GM03348 (cell line): ENCODE measurements at places on chromosomes 13 and 19.

- DNase-seq, result no peak
Measured at GRCh38 chr13:49540552-49540951, 44.8 kb downstream of the PHF11 start.

DNA sequence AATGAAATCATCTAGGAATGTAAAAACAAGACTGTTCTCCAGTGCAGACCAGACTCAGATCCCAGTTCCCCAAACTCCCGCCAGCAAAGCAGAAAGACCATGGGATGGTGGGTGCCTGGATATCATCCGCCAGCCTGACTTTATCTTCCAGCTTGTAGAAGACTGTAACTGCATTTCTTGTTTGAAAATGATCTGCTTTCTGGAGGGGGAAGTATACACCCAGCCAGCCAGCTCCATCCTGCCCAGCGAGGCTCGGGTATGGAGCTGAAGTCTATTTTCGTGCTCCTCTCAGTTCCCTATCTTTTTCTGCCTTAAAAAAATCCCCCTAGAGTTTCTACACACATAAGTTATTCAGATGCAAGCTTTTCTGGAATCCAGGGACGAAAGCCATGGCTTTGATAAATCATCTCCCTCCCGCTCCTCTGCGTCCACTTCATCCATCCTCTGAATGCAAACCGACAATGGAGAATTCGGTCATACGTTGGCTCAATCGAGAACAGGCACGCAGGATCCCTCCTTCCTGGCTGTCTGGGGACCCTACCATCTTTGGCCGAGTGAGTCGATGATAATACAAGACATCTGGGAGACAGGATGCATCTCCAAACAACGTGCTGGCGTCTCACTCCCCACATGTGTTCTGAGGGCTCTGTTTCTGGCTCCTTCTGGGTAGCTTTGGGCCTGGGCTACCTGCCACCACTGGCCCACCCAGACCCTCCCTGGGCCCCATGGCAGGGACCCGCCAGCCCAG, 31.2 kb downstream of the CEBPG start:
- DNase-seq, result no peak

DNA sequence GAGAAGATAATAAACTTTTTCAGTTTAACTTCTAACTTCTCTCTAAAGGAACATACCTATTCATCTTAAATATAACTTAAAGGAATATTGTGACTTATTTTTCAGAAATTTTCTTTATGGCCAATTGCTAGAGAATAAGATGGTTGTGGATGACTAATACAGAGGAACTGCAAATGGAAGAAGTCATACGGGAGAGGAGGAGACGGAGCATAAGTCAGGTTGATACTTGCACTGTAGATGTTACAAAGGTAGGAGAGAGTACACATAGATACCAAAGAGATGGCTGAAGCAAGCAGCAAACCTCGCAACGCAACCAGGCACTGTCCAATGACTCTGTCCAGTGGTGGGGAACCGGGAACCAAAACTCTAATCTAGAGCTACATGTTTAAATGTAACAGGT, 963.4 kb downstream of the PCDH9 start:
- no peak for DNase-seq

GRCh38 chr19:35031072-35031881, 1.0 kb downstream of the SCN1B start:
- DNase-seq, result peak; percentile 76

- peak; percentile 66 for DNase-seq
Measured at GRCh38 chr19:49677231-49677900, at the start of gene PRMT1. PRMT1 (plus strand) TSS chr19:49677271; CDS start chr19:49677281, 10 bp downstream.

DNA sequence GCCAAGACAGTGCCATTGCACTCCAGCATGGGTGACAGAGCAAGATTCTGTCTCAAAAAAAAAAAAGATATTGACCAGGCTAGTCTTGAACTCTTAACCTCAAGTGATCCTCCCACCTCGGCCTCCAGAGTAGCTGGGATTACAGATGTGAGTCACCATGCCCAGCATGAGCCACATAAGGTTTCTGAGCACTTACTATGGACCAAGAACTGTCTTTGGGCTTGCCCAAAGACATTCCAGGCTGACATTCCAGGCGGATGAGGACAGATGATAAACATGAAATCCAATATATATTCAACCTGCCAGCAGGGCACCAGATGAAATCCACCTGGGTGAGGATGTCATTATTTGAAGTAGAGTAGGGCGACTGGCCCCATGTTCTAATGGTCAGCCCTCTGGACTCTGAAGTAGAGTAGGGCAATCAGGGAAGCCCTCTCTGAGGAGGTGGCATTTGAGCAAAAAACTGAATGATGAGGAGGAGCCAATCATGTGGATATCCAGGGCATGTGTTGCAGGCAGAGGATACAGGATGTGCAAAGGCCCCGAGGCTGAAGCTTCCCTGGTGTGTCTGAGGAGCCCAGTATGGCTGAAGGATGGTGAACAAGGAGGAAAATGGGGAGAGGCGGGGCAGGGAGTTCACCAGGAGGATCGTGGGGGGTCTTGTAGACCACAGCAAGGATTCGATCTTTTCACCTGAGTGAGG, 4.0 kb downstream of the C19orf38 start:
- DNase-seq, result no peak
